ENCODE measurements at places on chromosomes 2 and 18.

- no peak for DNase-seq
Measured at GRCh38 chr2:140600116-140600515, 1530.7 kb downstream of the LRP1B start.

- DNase-seq = no peak
Measured at GRCh38 chr2:152761214-152761613, 42.8 kb downstream of the ARL6IP6 start.

- DNase-seq = no peak
Measured at GRCh38 chr18:51953521-51953920, 386.5 kb upstream of the DCC start.

- DNase-seq = no peak
Measured at GRCh38 chr2:105237045-105237765, 4.3 kb upstream of the GPR45 start.

DNA sequence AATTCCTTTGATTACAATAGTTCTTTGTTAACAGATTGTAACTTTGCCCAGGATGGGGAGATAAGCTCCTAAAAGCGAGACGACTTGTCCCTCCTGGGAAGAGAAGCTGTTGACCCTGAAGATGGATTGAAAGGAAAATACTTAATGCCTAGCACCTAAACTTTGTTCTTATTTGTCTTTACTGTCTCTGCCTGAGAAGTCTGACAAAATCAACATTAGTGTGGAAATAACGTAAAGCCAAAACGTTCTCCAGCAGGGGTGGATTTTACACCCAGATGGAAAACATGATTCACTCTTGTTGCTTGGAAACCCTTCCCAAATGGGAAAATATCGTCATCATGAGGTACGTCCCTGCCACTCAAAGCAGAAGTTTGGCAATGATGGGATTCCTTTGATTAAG is 450.1 kb downstream of the SLC4A3 start:
- no peak for DNase-seq

DNA sequence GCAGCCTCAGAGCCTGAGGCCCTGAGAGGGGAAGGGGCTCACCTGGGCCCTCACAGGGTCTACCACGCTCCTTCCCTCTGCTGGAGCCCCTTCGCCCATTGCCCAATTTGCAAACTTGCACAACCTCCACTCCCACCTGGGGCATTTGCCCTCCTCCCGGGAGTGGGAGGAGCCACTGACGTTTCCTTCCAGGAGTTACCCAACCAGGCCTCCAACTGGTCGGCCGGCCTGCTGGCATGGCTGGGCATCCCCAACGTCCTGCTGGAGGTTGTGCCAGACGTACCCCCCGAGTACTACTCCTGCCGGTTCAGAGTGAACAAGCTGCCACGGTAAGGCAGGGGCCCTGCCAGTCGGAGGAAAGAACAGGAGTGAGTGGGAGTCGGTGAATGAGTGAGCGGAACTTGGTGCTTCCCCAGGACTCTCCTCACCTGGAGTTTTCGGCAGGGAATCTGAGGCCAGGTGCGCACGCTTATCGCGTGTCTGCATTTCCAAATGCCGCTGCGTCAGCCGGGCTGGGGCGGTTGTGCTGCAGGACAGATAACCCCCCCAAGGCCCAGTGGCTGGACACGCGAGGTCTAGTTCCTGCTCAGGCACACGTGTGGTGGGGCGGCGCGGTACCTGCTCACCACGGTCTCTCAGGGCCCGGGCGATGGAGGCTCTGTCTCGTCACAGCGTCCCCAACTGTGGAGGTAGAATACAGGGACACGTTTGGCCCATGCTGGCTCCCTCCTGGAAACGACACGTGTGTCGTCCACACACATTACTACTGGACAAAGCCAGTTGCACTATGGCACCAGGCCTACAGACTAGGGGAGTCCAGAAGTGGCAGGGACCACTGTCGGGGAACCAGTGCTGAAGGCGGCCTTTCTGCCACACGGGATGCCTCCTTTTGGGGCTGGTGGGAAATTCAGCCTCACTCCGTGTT is 11.7 kb downstream of the ANO7 start:
- no peak for DNase-seq

DNA sequence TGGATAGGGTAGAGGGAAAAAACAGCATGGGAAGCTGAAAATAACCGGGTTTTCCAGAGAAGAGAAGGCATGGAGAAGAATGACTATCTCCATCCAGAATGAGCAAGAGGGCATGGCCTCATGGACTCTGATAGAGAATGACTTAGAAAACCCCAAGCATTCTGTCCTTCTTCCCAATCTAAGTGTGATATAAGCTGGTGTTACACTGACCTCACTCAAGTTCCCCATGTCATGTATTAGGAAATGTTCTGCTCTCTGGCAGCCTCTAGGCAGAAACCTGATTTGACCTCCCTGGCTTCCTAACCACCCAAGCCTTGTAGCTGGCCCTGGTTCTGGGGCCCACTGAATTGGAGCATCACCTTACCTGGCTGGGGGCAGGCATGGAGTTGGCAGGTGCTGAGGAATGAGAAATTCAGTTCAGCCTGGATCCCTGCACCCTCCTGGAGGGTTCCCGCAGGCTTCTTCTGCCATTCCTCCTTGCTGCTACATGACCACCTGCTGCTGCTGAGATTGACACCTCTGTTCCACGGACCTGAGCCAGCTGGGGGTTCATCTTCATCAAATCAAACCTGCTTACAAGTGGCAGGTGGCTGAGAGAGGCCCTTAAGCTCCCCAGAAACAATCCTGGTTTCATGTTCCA is 5.2 kb upstream of the SIGLEC15 start:
- DNase-seq = no peak

DNA sequence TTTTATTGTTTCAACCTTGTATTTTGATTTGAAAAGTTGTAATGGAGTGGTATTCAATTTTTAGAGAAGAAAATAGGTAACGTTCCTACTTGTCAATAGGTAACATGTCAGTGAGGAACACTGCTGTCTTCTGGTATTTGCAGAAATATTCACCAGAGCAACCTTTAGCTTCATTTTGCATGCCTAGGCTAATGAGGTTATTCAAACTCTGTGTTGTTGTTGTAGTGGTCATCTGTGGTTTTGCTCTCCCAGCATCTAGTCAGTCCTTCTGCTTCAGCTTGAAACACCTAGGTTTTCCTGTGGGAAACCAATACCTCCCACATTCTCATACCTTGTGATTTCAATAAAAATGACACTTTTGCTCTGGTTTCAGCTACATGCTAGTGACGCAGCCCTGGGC is 98.4 kb downstream of the LYPD6 start:
- DNase-seq = no peak

- no peak for DNase-seq
Measured at GRCh38 chr2:49754381-49754780, 600.1 kb upstream of the FSHR start.

DNA sequence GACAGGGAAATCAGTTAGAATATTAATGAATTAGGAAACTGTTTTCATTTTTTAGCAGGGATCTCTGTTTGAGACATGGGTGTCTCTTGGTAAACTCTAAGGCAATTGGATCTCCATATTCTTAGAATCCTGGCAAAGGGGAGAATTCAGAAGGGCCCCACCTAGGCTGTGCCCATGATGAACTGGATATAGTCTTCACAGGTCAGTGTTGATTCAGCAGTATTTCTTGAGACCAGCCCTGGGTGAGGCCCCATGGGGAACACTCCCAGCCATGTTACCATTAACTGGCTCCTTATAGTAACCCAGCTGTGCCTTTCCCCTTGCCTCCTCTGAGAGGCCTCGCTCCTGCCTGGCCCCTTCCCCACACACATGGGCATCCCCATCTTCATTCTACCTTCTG is 76.7 kb downstream of the TCF7L1 start:
- DNase-seq = no peak

GRCh38 chr2:217836901-217837491 is 165.8 kb downstream of the TNS1 start:
- no peak for DNase-seq

GRCh38 chr2:10253596-10254372 is 48.9 kb upstream of the HPCAL1 start:
- no peak for DNase-seq

DNA sequence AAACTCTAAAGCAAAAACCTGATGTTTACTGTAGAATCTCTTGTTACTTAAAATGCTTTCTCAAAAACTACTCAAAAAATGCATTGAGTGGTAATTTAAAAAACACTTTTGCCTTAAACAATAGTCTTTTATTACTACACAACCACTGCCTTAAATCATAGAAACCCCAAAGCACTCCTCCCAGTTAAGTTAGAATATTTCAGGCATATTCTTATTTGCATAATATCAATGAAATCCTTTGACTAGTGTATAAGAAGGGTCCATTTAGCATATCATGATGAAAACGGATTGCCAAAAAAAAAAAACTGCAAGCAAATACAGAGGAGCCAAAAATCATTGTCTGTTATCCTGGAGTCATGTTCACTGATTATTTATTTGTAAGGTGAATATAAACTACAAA is 119.2 kb downstream of the PTPRM start:
- no peak for DNase-seq

- DNase-seq = no peak
Measured at GRCh38 chr2:48444404-48444803, 85.5 kb upstream of the STON1 start.

DNA sequence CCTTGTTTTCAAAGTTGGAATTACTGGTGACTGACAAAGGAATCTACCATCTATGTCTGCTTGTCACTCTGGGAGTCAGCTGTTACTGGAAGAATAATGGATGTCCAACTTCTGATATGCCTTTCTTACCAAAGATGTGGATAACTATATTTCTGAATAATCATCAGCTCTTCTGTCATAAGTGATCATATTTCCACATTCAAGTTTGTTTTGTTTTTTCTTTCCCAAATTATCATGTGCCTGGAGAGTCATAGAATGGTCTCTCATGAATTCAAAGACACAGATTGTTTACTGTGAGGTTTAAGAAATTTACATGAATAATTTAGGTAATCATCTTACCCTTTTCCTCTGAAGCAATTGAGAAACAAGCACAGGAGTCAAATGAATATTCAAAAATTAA is 986.7 kb upstream of the CDH2 start:
- DNase-seq = no peak

- no peak for DNase-seq
Measured at GRCh38 chr2:37153224-37153623, 3.6 kb downstream of the EIF2AK2 start.

GRCh38 chr2:236352761-236353593 is 88.8 kb upstream of the ASB18 start:
- no peak for DNase-seq

GRCh38 chr2:137254052-137254451 is 488.7 kb downstream of the THSD7B start:
- DNase-seq = no peak

DNA sequence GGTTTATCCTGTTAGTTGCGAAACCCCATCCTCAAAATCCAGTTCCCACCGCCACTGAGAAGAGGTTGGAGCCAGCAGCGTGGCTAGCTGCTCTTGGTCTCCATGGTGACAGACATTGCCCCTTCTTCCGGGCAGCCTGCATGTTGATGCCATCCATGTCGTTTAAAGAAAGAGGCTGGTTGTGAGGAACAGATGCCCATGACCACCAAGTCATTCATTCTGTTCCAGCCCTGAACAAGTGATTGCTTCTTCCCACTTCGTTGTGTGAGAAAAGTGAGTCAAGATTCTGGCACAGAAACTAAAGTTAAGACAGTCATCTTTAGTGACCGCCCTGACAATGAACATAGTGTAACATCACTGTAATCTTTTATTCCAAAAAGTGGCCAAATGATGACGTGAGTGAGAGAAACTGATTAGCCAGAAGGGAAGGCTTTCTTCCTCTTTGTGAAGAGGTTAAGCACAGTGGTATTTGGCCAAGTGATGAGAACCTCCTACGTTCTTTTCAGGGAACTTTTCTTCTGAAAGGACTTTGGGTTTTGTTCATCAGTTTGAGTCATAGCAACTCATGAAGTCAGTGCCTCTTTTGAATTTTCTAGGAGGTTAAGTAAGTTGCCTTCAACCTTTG is 272.5 kb downstream of the GALR1 start:
- DNase-seq = no peak

- DNase-seq = no peak
Measured at GRCh38 chr2:40844353-40845277, 392.7 kb upstream of the SLC8A1 start.

DNA sequence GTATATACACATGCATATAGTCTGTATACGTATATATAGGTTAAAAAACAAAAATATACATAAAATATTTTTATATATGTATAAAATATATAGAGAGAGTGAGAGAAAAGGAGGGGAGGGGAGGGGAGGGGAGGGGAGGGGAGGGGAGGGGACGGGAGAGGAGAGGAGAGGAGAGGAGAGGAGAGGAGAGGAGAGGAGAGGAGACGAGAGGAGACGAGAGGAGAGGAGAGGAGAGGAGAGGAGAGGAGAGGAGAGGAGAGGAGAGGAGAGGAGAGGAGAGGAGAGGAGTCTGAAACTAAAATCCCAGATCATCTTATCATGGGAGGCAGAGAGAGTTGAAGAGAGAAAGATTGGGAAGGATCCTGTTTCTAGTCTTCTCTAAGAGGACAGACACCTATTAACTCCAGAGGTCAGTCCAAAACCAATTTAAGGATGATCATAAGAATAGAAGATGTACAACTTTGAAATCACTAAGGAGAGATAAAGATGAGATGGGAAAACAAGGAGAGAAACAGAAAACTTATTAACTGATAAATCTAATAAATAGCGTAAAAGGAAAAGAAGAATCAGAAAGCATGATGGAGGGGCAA is 195.4 kb downstream of the SRBD1 start:
- no peak for DNase-seq

DNA sequence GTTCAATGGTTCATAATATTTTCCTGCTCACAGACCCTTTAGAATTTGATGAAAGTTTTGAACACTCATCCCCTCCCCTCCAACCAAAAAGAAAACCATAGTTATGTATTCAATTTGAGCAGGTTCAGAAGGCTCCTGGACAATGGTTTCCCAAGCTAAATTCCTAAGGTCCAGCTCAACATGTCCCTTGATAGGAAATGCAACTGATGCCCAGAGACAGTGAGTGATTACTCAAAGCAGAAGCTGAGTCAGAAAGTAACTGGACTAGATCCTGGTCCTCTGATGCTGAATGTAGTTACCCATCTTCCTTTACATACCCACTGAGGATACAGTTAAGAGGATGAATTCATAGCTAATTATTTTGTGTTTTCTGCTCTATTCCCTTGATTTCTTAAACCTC is 218.9 kb upstream of the NCKAP5 start:
- DNase-seq = no peak

DNA sequence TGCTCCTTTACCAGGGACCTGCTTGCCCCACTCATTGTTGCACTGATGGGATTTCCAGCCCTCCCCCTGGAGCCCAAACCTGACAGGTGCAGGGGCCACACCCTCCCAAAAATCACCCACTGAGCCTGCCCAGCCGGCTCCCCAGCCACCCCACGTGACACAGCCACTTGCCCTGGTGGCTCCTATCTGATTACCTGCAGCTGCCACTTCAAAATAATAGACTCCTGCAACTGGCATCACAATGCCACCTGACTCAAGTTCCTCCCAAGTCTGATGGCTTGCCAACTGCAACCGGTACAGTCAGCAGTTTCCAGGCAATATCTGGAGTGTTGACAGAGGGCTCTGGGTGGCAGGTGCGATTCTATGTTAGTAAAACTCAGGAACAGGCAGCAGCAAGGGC is 66.2 kb downstream of the CRACDL start:
- DNase-seq = no peak

- no peak for DNase-seq
Measured at GRCh38 chr2:216319771-216320170, 52.5 kb downstream of the MARCHF4 start.

All from activated CD8-positive, alpha-beta memory T cell treated with anti-CD3 and anti-CD28 coated beads for 48 hours (primary cell).